ENCODE measurements at places on chromosomes 1 and 21. TPM values are rescaled to one million over a fixed set of nuclear protein-coding genes. Genes with fewer than 3 reads are reported as not detected.

The ST7L gene
- total RNA-seq, result 16.8 TPM

DNA sequence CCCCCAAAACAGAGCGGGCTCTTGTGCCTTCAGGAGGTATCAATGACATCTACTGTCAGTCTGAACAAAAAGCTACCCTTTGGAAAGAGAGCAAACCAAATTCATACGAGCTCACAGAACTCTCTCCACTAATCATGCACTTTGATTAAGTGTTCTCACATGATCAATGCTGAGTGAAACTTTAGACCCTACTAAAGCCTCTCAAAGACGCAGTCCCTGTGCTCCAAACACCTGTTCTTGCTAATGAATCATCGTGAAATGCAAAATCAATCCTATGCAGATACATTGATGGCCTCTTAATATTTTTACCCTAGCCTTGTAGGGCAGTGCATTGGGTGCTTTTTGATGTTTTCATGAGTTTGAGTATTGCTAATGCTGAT is 113.4 kb downstream of the ZBTB18 start:
- no peak for DNase-seq

DNA sequence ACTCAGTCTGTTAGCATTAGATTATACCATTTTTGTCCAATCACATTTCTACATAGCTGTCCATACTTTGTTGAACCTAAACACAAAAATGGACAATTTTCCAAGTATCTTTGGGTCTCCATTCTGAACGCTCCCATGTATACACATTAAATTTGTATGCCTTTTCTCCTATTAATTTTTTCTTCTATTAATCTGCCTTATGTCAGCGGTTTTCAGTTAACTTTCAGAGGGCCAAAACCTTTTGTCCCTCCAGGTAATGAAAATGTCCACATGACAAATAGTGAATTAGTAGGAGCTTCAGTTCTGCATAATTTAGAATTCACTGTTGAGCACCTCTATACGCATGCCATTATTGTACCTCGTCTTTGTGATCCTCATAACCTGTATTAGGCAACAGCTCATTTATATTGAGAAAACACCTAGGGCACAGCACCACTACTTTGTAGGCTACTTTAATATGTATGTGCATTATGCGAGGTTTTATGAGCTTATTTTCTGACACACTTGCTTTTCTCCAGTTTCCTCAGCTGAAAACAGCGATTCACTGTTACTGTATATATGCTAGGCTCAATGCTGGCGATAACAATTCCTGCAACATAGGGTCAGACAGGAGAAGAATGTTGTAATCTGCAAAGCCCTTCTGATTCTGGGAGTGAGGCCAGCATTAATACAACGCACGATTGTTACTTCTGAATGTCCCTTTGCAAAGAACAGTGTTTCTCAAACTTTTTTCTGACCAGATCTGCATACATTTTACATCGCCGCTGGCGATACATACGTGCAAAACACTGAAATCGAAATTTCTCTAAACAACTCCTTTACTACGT is 1.1 kb upstream of the ABCD3 start:
- DNase-seq, result no peak

DNA sequence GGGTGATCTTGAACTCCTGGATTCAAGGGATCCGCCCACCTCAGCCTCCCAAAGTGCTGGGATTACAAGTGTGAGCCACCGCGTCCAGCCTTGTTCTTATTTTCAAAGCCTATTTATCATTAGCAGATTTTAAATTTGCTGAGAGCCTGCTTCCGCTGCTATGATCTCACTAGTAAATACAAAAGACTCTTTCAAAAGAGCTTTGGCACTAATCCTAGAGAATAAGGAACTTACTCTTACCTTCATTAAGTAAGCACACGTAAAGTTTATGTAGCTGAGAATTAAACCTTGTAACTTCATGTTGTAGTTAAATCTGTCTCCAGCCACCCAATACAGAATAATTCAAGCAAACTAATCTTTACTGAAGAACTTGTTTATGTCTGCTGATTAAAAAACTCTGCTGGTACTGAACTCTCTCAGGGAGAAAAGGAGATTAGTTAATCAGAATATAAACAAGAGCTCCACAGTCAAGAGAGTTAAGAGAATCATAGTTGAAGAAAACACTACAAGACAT is 72.3 kb downstream of the RUSC1 start:
- peak; percentile 30 for DNase-seq

DNA sequence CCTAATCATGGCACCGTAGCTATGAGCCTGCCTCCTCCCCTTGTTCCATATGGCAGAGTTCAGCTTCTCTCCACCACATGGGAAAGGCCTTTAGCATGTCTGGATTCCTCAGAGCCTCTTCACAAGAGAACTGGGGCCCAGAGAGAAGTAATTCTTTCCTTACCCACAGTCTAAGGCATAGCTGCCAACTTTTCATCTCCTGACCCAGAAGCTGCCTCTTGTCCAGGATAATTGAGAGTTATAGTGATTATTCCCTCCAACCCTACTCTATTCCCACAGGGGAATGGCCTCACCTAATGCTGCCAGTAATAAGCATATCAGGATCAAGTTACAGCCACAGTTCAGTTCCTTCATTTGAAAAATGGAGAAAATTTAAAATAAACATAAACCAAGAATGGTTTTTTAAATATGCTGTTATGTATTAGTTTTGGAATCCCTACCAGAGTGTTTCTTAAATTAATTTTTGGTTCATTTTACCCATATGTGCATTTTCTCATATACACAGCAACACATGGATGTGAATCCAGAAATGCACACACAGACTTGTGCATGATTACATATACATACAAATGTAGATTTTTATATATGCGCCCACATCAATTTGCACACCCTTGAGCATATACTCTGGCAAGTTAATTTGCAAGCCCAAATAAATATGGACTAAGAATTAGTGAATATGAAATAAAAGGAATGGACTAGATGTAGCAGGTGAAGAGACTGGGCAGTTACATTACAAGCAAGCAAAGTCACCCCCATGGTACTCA is 63.9 kb upstream of the WARS2 start:
- DNase-seq, result no peak

The DYNLT5 gene
- total RNA-seq, result 1.5 TPM

- no peak for DNase-seq
Observed at GRCh38 chr1:47465605-47466004, 27.8 kb downstream of the FOXD2 start.

The HSPG2 gene
- total RNA-seq, result 459 TPM

The RASAL2 gene
- 30.8 TPM for total RNA-seq

The CFAP141 gene
- total RNA-seq, result not detected

DNA sequence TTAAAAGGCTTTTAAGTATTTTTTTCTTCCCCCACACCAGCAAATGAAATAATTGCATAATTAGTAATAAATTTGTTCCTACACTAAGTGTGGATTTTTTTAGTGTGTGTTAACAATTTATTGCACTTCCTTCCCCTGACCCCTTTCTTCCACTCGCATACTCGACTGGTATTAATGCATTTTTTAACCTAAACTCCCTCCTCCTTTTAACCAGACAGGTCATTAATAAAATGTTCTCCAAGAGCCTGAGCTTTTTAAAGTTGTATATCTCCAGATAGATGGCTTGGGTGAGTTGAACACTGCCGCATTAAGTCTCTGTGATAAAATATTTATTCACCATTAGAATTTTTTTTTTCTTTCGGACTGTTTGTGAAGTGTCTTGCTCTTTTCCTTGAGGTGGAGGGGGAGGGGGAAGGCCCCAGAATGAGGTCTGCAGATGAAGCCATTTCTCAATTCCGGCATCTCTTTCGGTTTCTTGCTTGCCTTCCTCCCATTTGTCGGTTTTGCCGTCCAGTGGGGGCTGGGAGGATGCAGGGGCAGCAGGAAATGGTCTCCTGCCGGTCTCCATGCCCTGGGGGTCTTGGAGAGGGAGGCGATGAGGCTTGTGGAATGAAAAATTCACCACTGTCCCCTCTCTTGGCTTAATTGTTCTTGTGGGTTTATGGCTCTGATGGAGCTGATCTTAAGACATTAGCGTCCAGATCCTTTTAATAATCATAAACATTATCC is 64.1 kb upstream of the ACTL8 start:
- DNase-seq, result no peak

- no peak for DNase-seq
Observed at GRCh38 chr1:30597711-30598110, 125.7 kb downstream of the MATN1 start.

The ARHGEF16 gene
- 1.6 TPM for total RNA-seq

GRCh38 chr1:205169248-205169647 is 42.3 kb downstream of the DSTYK start:
- DNase-seq, result no peak

DNA sequence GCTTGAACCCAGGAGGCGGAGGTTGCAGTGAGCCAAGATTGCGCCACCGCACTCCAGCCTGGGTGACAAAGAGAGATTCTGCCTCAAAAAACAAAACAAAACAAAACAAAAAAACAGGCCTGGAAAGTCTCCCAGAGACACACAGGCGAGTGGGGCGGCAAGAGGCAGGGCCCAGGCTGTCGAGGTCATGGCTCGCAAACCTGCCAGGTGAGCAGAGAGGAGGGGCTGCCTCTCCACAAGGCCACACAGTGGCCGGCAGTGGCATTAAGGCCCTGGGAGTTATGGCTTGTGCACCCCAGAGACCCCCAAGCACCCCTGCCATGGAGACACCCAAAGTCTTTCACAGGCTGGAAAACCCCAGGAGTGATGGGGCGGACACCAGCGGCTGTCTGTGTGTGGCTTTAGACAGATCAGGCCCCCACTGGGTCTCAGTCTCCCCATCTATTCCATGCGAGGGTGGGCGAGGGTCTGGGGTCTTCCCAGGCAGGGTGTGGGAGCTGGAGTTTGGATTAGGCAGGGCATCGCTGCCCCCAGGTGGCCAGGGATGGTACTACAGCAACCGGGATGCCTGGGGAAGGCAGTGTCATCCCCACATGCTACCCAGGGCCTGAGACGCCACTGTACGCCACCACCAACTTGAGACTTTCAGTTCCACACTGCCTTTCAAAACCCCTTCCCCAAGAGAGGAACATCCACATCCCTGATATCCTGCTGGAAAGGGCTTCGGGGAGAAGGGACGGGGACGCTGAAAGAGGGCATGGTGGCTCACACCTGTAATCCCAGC is 7.3 kb upstream of the CTRC start:
- DNase-seq, result peak; percentile 87

The GATAD2B gene
- 35.8 TPM for total RNA-seq

GRCh38 chr21:27173053-27173452 is 206.2 kb upstream of the ADAMTS5 start:
- DNase-seq, result no peak

The SCYL3 gene
- 6.3 TPM for total RNA-seq

- no peak for DNase-seq
Observed at GRCh38 chr21:43634618-43635017, 24.7 kb downstream of the HSF2BP start.

DNA sequence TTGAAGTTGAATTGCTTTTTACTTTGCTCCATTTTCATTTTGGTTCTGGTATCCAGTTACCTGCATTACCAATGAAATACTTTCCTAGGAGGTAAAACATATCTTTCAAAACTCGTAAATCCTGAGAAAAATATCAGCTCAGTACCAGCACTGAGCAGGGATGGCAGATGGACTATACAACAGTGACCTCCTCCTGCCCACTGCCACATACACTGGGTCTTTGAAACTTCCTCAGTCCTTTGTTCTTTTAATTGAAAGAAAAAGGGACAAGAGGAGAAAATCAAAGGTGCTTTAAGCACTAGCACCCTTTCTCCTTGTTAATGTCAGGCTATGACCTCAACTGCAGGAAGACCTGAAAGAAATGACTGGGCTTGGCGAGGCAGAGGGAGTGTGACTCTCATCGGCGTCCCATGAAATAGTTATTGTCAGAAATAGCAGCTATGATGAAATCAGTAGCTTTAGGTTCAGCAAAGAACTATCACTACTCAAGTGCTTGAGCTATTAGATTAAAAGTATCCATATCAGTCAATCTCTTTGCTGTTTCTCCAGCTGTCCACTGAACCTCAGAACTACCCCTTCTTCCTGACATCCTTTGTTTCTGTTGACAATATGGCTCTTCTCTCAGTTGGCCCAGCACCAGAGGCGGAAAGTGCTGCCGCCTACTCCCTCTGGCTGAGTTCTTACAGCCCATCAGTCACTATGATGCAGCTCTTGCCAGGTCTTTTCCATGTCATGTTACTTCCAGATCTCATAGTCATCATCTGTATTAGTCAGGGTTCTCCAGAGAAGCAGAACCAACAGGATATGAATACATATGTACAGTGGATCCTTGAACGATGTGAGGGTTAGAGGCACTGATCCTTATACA is 207.0 kb upstream of the MAP1LC3C start:
- DNase-seq, result no peak

DNA sequence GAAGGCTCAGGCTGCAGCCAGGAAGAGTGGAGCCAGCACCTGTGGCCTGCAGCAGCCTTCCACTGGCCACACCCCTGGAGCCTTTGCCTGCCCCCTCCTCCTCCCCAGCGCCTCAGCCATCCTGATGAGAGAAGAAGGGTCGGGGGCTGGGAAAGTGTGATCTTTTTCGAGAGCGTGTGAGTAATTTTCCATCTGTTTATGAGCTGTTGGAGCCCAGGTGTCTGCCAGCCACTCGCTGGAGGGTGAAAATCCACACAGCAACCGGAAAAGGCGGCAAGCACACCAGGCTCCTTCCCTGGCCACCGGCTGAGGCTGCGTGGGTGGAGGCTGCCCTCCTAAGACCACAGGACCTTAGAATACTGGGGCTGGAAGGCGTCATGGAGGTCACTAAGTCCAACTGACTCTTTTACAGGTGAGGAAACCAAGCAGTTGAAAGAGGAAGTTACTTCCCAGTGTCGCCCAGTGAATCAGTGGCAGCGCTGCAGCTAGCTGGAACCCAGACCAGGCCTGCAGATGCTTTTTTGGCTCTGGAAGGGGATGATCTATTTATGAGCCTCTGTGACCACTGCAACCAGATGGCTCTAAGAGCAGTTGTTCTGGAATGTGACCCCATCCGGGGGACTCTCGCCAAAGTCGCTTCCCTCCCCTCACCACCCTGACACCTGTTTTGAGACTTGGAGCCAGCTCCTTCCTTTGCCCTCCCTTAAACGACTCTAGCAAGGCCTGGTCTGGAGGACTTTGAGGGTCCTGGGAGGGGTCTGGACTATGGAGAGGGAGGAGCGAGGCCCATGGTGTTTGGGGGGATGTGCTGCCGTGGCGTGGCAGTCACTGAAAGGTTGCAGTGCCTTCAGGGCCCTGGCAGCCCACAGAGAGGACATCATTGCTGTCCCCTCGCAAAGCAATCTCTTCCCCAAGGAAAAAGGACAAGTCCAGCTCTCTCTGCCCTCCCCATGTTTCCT is 54.5 kb downstream of the LGR6 start:
- no peak for DNase-seq

The FCRLB gene
- total RNA-seq, result 0.28 TPM

DNA sequence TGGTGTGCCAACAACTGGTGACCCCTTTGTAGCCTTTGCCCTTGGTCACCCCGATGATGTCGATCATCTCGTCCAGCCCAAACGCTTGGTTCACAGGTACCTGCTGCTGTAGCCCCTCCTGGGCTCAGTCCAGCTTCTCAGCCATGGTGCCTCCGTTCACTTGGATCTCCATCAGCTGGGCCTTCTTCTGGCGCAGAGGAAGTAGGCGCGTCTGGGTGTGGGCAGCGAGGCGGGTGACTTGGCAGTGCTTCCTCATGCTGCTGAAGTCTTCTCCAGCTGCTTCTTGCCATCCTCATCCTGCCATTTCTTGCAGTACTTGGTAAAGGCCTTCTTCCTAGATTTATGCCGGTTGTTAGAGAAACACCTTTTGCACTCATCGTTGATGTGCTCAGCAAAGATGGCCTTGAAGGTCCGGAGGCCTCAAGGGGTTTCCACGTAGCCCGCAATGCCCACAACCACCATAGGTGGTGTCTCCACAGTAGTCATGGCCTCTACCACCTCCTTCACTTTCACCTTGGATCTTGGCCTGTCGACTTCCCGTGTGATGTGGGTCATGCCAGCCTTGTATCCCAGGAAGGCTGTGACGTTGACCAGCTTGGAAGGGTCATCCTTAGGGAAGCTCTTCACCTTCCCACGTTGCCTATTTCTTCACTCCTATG is 13.0 kb downstream of the DOP1B start:
- DNase-seq, result peak; percentile 66

The GPA33 gene
- not detected for total RNA-seq

The GPATCH3 gene
- 7.9 TPM for total RNA-seq

The TLCD4 gene
- total RNA-seq, result 80.5 TPM
